ENCODE measurements at places on chromosomes 4 and X.

GRCh38 chrX:109839694-109840567 lies 106.9 kb upstream of the ACSL4 start:
- no peak for DNase-seq

DNA sequence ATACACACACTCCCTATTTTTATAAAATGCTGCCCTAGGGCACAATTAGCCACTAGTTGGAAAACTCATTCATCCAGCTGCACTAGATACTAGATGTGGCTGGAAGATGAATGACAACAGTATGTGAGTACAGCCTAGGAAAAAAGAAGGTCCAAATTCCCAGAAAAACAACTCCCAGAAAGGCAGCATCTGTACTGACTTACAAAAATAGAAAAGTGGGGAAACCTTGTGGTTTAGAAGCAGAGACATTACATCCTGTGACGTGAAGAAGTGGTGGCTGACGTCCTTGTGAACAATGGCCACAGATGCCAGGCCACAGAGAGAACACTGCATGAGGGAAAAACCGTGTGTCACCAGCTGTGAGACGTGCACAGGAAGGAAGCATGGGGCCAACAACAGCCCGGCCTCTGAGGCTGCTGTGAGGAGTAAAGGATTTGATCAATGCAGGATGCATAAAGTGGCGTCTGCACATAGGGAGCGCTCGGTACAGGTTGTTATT lies 81.2 kb downstream of the SPRY1 start:
- no peak for DNase-seq

DNA sequence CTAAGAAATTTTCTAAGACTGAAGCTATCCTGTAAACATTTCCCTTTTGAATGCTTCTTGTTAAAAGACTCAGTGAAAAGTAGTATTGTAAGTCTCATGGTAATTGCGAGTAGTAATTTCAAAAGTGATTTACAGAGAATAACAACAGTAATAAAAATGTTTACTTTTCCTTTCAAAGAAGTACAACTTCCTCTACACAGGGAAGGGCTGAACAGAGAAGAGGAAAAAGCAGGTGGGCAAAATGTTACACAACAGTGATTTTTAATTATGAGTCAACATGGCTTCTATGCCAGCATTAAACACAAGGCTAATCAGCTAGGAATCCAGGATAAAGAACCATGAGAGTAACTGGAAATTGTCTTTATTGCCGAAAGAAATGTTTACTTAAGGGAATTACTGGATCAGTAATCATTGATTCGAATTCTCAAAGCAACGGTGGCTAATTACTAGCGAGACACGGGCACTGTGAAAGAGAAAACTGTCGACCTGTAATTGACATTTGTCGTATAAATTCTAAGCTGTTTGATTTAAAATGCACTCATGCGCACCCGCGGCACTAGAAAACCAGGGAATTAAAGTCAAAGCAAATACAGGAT lies 15.4 kb downstream of the UTP3 start:
- no peak for DNase-seq

- DNase-seq, result no peak
These were observed 3.4 kb downstream of the GPKOW start for GRCh38 chrX:49120091-49120490.

DNA sequence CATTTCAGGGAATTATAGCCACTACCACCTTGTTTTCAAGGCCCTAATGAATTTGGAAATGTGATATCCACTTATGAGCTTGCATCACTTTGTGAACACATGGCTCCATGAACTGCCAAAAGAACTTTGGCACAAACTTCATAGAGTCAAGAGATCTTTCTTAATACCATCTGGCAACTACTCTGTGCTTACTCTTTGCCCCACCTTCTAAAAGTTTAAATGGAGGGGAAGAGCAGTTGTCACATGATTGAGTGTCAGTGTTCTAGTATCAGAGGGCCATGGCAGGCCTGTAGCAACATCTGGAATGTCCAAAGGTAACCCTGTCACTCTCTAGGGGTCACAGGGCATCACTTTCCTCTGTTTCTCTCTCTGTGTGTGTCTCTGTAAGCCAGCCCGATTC lies 2.6 kb upstream of the ADH1B start:
- DNase-seq, result no peak
